A549 treated with ZK216348 at 1 μM for 4 hours (cell line): ENCODE measurements at places on chromosomes 11 and 22. TPM values are rescaled to one million over a fixed set of nuclear protein-coding genes. Genes with fewer than 3 reads are reported as not detected.

Gene SLC6A5
- not detected in 5 replicates for total RNA-seq

Gene AHNAK
- total RNA-seq = 237 to 338 TPM (median 298 TPM) in 5 replicates

Gene DNAJB7
- not detected in 5 replicates for total RNA-seq

Gene IL17REL
- 0.06 TPM in 1 of 5 replicates, not detected in the others for total RNA-seq

Gene OR6A2
- not detected in 5 replicates for total RNA-seq

Gene MS4A7
- total RNA-seq = not detected in 5 replicates

Gene NRXN2
- total RNA-seq = 0.11 to 0.87 TPM (median 0.24 TPM) in 5 replicates

Gene TMEM41B
- 11.7 to 29.4 TPM (median 24.7 TPM) in 5 replicates for total RNA-seq

Gene FUT4
- total RNA-seq = 2.0 to 3.2 TPM (median 2.7 TPM) in 5 replicates

Gene EFCAB6
- total RNA-seq = 0.34 to 1.1 TPM (median 0.45 TPM) in 5 replicates

Gene L3MBTL2
- total RNA-seq = 16.7 to 20.1 TPM (median 18.5 TPM) in 5 replicates

Gene OR56A4
- not detected in 5 replicates for total RNA-seq

Gene TTC12
- total RNA-seq = 4.8 to 12.7 TPM (median 6.1 TPM) in 5 replicates

Gene ROBO4
- total RNA-seq = not detected in 5 replicates

Gene KDM2A
- total RNA-seq = 41.7 to 51.3 TPM (median 49.3 TPM) in 5 replicates

Gene SLC22A8
- total RNA-seq = not detected in 5 replicates

Gene SLC16A8
- not detected in 5 replicates for total RNA-seq

Gene TENM4
- total RNA-seq = 0.14 to 0.20 TPM in 2 of 5 replicates, not detected in the others

Gene TYR
- total RNA-seq = not detected in 5 replicates

Gene GGTLC2
- not detected in 5 replicates for total RNA-seq

Gene AIFM3
- total RNA-seq = 1.9 to 5.0 TPM (median 3.7 TPM) in 5 replicates

Gene OTUB1
- 88.2 to 125 TPM (median 122 TPM) in 5 replicates for total RNA-seq

Gene MRGPRX3
- total RNA-seq = not detected in 5 replicates

Gene HOATZ
- total RNA-seq = not detected in 5 replicates

Gene SLC22A12
- total RNA-seq = not detected in 5 replicates

Gene CDON
- total RNA-seq = 1.4 to 3.6 TPM (median 2.5 TPM) in 5 replicates

Gene KRTAP5-1
- total RNA-seq = not detected in 5 replicates

Gene ANO5
- 1.2 to 1.8 TPM (median 1.7 TPM) in 5 replicates for total RNA-seq

Gene PGA5
- total RNA-seq = not detected in 5 replicates

Gene OR10D3
- not detected in 5 replicates for total RNA-seq

Gene MAFF
- total RNA-seq = 14.9 to 21.9 TPM (median 16.7 TPM) in 5 replicates

Gene PHLDA2
- total RNA-seq = 67.6 to 139 TPM (median 116 TPM) in 5 replicates

Gene CNTN5
- total RNA-seq = not detected in 5 replicates

Gene OAF
- 7.2 to 11.8 TPM (median 9.9 TPM) in 5 replicates for total RNA-seq

Gene SLC43A3
- total RNA-seq = 0.38 to 0.75 TPM (median 0.53 TPM) in 5 replicates

Gene SEC14L2
- 32.9 to 67.2 TPM (median 52.6 TPM) in 5 replicates for total RNA-seq

Gene F2
- 2.0 to 3.0 TPM (median 2.4 TPM) in 5 replicates for total RNA-seq

Gene PRG2
- not detected in 5 replicates for total RNA-seq

Gene OR8G5
- total RNA-seq = not detected in 5 replicates

Gene MPPED2
- total RNA-seq = not detected in 5 replicates

Gene MUC6
- total RNA-seq = 0.30 TPM in 1 of 5 replicates, not detected in the others

Gene TTC36
- not detected in 5 replicates for total RNA-seq

Gene CCDC34
- total RNA-seq = 28.9 to 49.1 TPM (median 31.1 TPM) in 5 replicates

Gene RFPL1
- not detected in 5 replicates for total RNA-seq

Gene ACR
- total RNA-seq = 0.19 to 0.54 TPM in 2 of 5 replicates, not detected in the others

Gene LARGE2
- 0.95 to 3.7 TPM (median 3.1 TPM) in 5 replicates for total RNA-seq

Gene HPX
- 0.42 to 1.9 TPM (median 0.61 TPM) in 5 replicates for total RNA-seq

Gene OR8A1
- not detected in 5 replicates for total RNA-seq

Gene ZNF214
- total RNA-seq = 0.49 to 1.5 TPM (median 0.73 TPM) in 5 replicates

Gene FOSL1
- 132 to 214 TPM (median 155 TPM) in 5 replicates for total RNA-seq

Gene PLEKHB1
- 0.48 to 1.4 TPM (median 1.1 TPM) in 5 replicates for total RNA-seq

Gene MGAT3
- 0.20 to 0.76 TPM (median 0.56 TPM) in 5 replicates for total RNA-seq

Gene OR5T3
- total RNA-seq = not detected in 5 replicates

Gene PPARA
- 0.77 to 1.5 TPM (median 1.4 TPM) in 5 replicates for total RNA-seq
